ENCODE measurements at places on chromosomes 4 and X.

- DNase-seq = no peak
These were observed 25.8 kb upstream of the LIMCH1 start for GRCh38 chr4:41512136-41512535.

GRCh38 chr4:124953486-124953885, 241.0 kb upstream of the ANKRD50 start:
- DNase-seq = no peak

GRCh38 chr4:184884883-184885282, 59.1 kb upstream of the ACSL1 start:
- DNase-seq = no peak

DNA sequence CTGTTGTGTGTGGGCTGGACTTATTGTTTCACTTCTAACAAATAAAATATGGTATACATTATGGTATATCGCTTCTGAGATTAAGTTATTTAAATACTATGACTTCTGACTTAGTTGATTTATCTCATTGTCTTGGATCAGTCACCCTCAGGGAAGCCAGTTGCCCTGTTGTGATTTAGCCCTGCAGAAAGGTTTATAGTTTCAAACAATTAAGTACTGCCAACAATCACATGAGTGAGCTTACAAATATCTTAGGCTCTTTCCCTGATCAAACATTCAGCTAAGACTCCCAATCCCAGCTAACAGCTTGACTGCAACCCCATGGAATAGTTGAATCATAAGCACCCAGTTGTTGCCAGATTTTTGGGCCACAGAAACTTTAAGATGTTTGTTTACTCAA, 85.4 kb downstream of the MAGEC1 start:
- DNase-seq = no peak

DNA sequence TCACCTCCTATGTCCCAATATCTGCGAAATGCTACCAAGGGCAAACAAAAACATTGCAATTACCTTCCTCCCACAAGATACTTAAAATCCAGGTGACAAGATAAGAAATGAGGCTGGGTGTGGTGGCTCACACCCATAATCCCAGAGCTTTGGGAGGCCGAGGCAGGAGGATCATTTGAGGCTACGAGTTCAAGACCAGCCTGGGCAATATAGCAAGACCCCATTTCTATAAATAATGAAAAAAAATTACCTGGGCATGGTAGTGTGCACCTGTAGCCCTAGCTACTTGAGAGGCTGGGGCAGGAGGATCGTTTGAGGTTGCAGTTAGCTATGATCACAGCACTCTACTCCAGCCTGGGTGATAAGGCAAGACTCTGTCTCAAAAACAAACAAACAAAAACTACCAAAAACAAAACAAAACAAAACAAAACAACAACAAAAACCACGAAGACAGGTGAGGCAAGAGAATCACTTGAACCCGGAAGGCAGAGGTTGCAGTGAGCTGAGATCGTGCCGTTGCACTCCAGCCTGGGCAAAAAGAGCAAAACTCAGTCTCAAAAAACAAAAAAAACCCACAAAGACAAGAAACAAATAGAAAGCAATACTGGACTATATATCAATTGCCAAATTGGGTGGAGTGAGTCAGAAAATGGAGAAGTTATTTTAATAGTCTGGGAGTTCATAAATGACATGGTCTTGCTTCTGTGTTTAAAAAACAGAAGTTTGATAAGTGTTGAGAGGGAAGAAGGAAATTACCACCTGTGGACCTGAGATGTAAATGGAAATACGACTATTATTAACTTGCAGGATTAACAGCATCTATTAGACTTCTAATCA, 176.5 kb downstream of the FBXW7 start:
- DNase-seq = no peak

DNA sequence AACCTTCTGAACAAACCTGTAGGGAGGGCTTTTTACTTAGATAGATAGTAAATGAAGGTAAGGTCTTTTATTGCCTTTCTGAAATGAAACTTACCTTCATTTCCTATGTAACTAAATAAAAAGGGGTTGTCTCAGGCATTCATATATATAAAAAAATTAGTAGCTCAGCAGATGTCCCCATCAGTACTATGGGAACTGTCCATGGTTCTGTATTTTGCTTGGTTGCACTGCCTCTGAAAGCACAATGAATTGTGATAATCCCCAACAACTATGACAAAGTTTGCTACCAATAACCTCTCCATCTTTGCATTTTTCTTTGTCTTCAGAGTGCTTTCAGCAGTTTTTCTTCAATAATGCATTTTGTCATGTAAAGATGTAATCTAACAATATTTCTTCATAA, 222.4 kb downstream of the SLIT2 start:
- no peak for DNase-seq

- DNase-seq = no peak
These were observed 5.7 kb upstream of the SERTM2 start for GRCh38 chrX:111505783-111506182.

DNA sequence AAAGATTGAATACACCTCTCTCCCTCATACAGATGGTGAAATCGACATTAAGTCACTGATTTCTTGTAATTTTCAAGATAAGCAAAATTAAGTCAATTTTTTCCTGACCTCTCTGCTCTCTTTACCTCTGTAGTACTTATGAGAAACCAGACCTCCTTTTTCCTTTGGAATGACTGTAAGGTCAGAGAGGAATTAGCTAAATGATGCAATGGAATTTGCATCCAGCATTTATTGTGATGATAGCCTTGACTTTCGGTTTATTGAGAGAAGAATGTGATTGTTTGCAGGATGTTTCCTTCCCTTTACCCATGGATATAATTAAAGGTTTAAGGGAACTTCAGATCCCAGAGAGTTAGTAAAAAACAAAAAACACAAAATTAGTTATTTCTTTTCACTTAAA, 22.4 kb downstream of the STK26 start:
- no peak for DNase-seq

- DNase-seq = no peak
These were observed 11.8 kb upstream of the UGT2A3 start for GRCh38 chr4:68963374-68963773.

DNA sequence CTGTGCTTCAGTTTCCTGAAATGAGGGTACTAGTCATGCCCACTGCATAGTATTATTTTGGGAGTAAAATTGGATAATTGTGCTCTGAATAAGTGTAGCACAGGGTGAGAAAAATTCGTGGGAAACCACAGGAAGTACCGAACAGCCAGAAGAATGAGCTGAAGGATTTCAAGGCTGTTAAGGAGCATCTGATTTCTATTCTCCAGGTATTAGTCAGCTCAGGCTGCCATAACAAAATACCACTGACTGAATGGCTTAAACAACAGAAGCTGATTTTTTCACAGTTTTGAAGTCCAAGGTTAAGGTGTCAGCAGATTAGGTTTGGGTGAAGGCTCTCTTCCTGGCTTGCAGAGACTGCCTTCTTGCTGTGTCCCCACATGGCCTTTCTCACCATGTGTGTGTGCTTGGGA, 41.9 kb downstream of the WWC2 start:
- DNase-seq = no peak

- no peak for DNase-seq
These were observed 77.7 kb downstream of the NFKB1 start for GRCh38 chr4:102578819-102579218.

- no peak for DNase-seq
These were observed 60.0 kb downstream of the TIGD2 start for GRCh38 chr4:89171176-89171805.

GRCh38 chr4:156505341-156505955, 466.2 kb downstream of the PDGFC start:
- DNase-seq = no peak

All from activated CD4-positive, alpha-beta T cell treated with anti-CD3 and anti-CD28 coated beads, Interleukin-10, Interleukin-2, amounts not matched to agents 100 ng/mL and 50 ng/mL, durations not matched to agents 16 hours and 8 hours (primary cell).